ENCODE measurements at places on chromosomes 3 and 15. TPM values are rescaled to one million over a fixed set of nuclear protein-coding genes. Genes with fewer than 3 reads are reported as not detected.

The CCR3 gene
- not detected for total RNA-seq

The AGTR1 gene
- not detected for total RNA-seq

The KCNMB3 gene
- total RNA-seq = 1.3 TPM

The NUP210 gene
- total RNA-seq = 117 TPM
